ENCODE measurements at places on chromosomes 4 and X.

DNA sequence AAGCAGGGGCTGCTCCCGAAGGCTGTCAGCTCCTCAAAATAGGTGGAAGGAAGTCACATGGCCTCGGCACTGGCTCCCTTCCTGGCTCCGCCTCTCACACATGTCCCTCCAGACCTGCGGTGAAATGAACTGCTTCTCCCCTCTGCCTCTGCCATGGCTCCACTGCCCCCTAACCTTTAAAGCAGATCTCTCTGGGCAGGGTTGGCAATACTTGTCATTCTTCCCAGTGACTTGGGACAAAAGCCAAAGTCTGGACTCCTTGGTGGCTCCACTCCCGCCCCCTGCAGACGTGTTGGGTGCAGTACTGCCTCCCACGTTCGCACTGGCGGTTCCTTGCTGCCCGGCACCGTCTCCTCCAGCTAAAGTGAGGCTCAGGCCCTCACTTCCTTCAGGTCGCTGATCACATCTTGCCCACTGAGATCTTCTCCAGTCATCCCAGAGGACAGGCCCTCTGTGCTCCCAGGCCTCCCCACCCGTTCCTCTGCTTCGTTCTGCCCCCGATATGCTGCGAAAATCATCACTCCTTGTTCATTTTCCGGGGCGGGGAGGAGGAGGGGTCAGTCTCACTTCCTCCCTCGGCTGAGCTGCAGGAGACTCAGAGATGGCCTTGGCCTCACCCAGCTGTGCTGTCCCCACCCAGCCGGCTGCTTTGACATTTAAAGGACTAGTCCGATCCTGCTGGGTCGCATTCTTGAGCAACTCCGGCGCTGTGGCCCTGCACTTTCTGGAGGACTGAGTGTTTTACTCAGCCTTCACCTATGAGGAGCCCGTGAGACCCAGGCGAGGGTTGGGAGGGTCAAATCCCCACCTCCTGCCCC lies 97.4 kb downstream of the PHKA2 start:
- peak; percentile 58 for DNase-seq

DNA sequence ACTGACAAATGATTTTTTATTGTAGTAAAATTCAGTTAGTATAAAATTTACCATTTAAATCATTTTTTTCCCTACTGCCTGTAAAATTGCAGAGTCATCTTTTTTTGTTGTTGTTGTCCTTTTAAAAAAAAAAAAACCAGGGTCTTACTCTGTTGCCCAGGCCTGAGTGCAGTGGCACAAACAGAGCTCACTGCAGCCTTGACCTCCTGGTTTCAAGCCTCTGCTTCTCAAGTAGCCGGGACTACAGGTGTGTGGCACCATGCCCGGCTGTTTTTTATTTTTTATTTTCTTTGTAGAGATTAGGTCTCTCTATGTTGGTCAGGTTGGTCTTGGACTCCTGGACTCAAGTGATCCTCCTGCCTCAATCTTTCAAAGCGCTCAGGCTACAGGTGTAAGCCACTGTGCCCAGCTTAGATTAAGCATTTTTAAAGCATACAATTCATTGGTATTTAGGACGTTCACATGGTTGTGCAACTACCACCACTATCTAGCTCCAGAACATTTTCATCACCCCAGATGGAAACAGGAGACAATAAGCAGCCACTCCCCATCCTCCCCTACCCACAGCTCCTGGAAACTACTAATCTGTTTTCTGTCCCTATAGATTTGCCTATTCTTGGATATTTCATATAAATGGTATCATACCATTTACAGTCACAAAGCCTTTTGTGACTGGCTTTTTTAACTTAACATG lies 59.7 kb upstream of the PGRMC2 start:
- DNase-seq = no peak

- DNase-seq = no peak
These were observed 516.8 kb upstream of the SPANXN1 start for GRCh38 chrX:144730471-144730870.

DNA sequence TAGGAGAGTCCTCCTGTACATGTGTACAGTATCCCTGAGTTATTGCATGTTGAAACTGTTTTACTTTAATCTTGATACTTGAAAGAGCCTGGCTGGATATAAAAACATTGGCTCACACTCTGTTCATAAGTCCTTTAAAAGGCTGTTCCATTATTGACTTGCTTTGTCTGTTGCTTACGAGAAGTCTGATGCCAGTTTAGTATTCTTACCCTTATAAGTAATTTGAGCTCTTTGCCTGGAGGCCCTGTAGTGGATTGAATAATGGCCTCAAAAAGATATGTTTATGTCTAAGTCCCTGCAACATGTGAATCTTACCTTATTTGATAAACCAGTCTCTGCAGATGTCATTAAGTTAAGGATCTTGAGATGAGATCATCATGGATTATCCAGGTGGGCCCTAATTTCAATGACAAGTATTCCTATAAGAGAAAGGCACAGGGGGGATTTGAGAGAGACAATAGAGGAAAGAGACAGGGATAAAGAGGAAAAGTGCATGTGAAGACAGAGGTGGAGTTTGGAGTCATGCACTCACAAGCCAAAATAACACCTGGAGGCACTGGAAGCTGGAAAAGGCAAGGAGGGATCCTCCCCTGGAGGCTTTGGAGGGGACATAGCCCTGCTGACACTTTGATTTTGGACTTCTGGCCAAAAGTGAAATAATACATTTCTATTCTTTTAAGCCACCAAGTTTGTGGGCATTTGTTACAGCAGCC lies 98.1 kb downstream of the IRF2 start:
- no peak for DNase-seq

DNA sequence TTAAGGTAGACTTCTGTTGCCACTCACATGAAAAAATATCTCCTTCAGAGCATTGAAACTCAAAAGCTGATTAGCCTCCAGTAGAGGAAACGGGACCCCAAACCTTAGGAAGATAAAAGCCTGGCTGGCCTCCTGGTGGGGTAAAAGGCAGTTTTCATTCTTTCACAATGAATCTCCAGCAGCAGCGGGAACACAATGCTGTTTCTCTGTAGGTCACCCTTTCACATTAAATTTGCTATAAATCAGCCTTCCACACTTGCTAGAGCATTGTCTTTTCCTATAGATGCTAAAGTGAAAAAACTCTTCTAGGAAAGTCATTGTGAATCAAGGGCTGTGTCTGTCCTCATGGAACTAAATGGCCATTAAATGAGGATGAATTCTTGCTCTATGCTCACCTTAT lies 207.3 kb upstream of the MAGEB2 start:
- no peak for DNase-seq

DNA sequence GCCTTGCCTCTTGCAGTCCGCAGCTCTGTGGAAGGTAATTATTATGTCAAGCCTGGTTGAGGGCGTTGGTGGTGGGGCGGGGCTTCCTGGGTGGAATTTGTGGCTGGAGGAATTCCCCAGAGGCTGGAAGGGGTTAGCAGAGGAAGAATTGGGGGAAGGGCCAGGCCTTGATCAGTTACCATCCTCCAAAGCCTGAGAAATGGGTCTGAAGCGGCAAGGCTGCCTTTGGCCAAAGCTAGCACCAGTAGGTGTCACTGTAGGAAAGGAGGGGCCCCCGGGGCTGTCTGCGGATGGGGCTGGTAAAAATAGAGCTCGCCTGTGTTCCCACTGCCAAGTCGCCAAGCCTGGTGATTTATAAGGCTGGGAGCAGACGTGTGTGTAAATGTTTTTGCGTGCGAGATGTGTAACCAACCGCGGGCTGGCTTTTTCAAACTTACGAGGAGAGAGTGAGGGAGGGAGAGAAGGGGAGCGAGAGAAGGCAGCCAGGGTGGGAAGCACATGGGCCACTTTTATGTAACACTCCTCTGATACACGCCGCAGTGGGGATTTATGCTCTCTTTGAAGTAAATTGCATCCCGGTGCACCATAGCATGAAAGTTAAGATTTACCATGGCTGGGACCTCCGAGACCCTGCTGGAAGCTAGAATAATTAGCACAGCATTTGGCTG lies 367.0 kb downstream of the BCOR start:
- DNase-seq = peak; percentile 68

- DNase-seq = no peak
These were observed 189.9 kb downstream of the PTTG2 start for GRCh38 chr4:38149997-38150671.

DNA sequence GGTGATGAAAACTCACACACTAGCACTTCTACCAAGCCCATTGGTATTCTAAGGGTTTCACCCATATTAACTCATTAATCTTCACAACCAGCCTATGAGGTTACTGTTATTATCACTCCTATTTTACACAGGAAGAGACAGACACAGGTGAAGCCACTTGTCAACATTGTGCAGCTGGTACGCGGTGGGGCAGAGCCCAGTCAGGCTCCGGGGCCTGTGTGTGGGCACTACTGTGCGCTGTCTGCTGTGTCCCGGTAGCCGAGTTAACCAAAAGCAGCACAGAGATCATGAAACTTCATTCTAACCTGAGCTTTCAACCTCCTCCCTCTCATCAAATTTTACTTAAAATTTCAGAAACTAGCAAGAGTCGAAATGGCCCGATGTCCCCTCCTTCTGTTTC lies 111.3 kb downstream of the PHKA2 start:
- DNase-seq = no peak

DNA sequence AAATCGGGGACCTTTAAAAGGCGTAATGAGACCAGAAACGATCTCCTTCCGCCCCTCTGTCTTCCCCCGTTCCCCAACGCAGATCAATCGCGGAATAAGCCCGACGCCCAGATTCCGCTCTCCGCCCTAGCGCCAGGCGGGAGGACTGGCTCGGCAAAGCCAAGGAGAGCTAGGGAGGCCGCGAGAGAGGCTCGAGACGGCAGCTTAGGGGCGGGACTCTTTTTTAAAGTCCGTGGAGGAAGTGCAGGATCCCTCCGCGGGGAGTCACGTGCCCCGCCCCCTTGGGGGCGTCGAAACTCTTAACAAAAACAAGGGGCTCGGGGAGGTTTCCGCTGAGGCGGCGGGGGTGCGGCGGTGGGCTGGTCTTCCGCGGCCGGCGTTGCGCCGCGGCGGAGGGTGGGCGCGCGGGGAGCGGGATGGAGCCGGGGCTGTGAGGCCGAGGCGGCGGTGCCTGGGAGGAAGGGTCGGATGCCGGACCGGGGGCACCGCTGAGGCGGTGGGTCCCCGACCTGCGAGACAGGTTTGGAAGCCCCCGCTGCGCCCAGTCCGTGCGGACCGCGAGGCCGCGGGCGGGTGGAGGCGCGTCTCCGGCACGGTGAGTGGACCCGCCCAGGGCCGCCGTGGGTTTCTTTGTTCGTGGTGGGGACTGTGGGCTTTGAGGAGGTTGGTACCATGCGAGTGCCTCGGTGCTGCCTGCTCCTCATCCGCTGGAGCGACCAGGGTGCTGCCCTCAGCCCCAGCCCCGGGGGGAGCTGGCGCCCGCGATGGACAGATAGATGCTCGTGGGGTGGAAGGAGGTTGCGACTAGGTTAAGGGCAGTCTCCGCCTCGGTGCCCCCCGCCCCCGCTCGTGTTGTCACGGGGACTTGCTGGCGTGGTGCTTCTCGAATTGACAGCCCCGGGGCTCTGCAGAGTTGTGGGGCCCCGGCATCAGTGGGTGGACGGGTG lies at the start of gene CCNG2:
Gene CCNG2 (plus strand): TSS at position 296 of the 947 bp plus-strand sequence. CDS start 1,326 bp downstream, outside the sequence.
- peak; percentile 90 for DNase-seq

- DNase-seq = no peak
These were observed 16.9 kb upstream of the OCIAD1 start for GRCh38 chr4:48813964-48814363.

DNA sequence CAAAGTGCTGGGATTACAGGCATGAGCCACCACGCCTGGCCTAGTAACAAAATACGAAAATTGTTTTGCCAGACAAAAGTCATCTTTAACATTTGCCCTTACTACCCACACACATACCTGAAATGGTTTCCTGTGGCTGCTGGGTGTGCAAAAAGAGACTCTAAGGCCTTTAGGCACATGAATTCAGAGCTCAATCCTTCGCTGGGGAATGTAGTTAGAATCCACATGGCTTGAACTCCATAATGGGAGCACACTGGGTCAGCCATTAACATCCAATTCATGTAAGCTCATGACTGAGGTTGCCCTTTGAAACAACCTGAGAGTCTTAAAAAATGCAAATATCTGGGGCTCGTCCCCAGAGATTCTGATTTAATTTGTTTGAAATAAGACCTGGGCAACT lies 87.8 kb downstream of the HPGD start:
- DNase-seq = no peak

DNA sequence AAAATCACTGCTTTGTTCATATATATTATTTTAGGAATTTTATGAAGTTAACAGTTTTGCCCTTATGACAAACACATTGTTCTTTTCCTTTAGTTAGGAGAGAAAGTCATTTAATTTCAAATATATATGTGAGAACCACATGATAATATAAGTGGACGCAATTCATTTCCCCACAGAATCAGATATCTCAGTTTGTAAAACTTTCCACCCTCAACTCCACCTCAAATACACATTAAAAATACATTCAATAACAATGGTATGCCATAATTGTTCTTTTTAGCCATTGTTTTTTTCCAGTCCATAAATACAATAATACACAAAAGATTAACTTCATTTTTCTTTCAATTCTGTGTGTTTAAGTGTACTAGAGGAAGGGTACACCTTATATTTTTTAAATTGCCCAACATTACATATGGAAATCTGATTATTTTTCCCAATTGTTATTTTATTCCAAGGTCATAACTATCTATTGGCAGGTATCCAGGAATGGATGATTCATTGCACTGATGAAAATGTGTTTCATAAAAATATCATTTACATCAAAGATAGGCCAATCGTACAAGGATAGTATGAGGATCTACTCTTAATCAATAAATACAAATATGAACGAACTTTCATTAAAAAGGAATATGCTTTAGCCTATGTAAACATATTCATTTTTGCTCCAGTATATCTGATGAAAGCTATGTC lies 125.0 kb downstream of the PPP3CA start:
- no peak for DNase-seq

DNA sequence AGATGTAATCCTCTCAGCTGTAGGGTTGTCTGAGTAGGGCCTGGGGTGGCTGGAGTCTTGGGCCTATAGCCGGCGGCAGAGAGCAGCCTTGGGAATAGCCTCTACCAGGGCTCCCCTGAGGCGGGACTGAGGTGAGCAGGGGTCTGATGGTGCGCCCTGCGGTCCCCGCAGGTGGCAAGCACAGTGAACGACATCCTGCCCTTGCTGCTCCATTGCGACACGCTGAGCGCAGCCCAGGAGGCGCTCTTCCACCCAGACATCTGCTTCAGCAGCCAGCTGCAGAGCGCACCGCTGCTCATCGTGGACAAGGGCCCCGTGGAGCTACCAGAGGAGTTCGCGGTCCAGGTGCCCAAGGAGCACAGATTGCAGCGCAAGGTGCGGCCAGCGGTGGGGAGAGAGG lies 317.0 kb downstream of the ADGRL3 start:
- no peak for DNase-seq

Measured in activated naive CD4-positive, alpha-beta T cell treated with anti-CD3 and anti-CD28 coated beads, Interleukin-2, amount 10 ng/mL, durations not matched to agents 7 days and 5 days (primary cell).